Fibroblast of villous mesenchyme (primary cell): ENCODE measurements at places on chromosomes 1 and 21. TPM values are rescaled to one million over a fixed set of nuclear protein-coding genes. Genes with fewer than 3 reads are reported as not detected.

Gene DMAP1
- total RNA-seq = 14.7 and 19.0 TPM in 2 replicates

Gene CD5L
- not detected in 2 replicates for total RNA-seq

Gene FAM72C
- 0.64 and 1.3 TPM in 2 replicates for total RNA-seq

Gene NID1
- total RNA-seq = 204 and 211 TPM in 2 replicates

Gene DYNLT5
- 1.7 and 2.9 TPM in 2 replicates for total RNA-seq

Gene PARK7
- total RNA-seq = 172 and 198 TPM in 2 replicates

Gene MAPKAPK2
- total RNA-seq = 45.3 and 46.4 TPM in 2 replicates

Gene SOX13
- 11.6 and 14.7 TPM in 2 replicates for total RNA-seq

Gene LCA5L
- 0.86 and 0.97 TPM in 2 replicates for total RNA-seq

Gene IL10RB
- total RNA-seq = 34.5 and 60.9 TPM in 2 replicates

Gene KCNN3
- not detected in 2 replicates for total RNA-seq

Gene CDA
- 1.9 and 3.0 TPM in 2 replicates for total RNA-seq

Gene TGFBR3
- 15.8 and 17.7 TPM in 2 replicates for total RNA-seq

Gene CDC42
- 348 and 598 TPM in 2 replicates for total RNA-seq

Gene F13B
- not detected in 2 replicates for total RNA-seq

Gene ANGPTL3
- under 0.01 TPM in 1 of 2 replicates, not detected in the other for total RNA-seq

Gene IGSF21
- total RNA-seq = not detected in 2 replicates

Gene ELF3
- total RNA-seq = 0.32 and 3.9 TPM in 2 replicates

Gene SLC1A7
- under 0.01 TPM in 2 replicates for total RNA-seq

Gene OR2T29
- total RNA-seq = not detected in 2 replicates

Gene PTPN7
- not detected in 2 replicates for total RNA-seq

Gene NBPF1
- 52.2 and 60.9 TPM in 2 replicates for total RNA-seq

Gene RRP1B
- 26.1 and 36.3 TPM in 2 replicates for total RNA-seq

Gene MAB21L3
- under 0.01 TPM in 2 replicates for total RNA-seq

Gene RGL1
- total RNA-seq = 33.2 and 44.1 TPM in 2 replicates

Gene FBXO2
- 1.9 and 4.3 TPM in 2 replicates for total RNA-seq

Gene COG2
- 20.6 and 21.6 TPM in 2 replicates for total RNA-seq

Gene KRTAP19-1
- not detected in 2 replicates for total RNA-seq

Gene CACNA1E
- under 0.01 TPM in 1 of 2 replicates, not detected in the other for total RNA-seq

Gene LRRC52
- total RNA-seq = not detected in 2 replicates

Gene TNNT2
- total RNA-seq = 0.64 and 3.5 TPM in 2 replicates

Gene EIF4G3
- total RNA-seq = 51.5 and 66.5 TPM in 2 replicates

Gene SLAMF9
- total RNA-seq = not detected in 2 replicates

Gene RGS8
- not detected in 2 replicates for total RNA-seq

Gene MPZ
- total RNA-seq = 2.6 and 2.9 TPM in 2 replicates

Gene S100A4
- total RNA-seq = 165 and 507 TPM in 2 replicates

Gene CD1B
- total RNA-seq = not detected in 2 replicates
